ENCODE measurements at places on chromosomes 2 and 18. TPM values are rescaled to one million over a fixed set of nuclear protein-coding genes. Genes with fewer than 3 reads are reported as not detected.

GRCh38 chr18:29501952-29502351, 1325.0 kb upstream of the CDH2 start:
- no peak for DNase-seq

GRCh38 chr18:9750606-9751304, 42.7 kb downstream of the RAB31 start:
- DNase-seq = no peak

GRCh38 chr2:169975221-169975620, 148.0 kb downstream of the UBR3 start:
- no peak for DNase-seq

DNA sequence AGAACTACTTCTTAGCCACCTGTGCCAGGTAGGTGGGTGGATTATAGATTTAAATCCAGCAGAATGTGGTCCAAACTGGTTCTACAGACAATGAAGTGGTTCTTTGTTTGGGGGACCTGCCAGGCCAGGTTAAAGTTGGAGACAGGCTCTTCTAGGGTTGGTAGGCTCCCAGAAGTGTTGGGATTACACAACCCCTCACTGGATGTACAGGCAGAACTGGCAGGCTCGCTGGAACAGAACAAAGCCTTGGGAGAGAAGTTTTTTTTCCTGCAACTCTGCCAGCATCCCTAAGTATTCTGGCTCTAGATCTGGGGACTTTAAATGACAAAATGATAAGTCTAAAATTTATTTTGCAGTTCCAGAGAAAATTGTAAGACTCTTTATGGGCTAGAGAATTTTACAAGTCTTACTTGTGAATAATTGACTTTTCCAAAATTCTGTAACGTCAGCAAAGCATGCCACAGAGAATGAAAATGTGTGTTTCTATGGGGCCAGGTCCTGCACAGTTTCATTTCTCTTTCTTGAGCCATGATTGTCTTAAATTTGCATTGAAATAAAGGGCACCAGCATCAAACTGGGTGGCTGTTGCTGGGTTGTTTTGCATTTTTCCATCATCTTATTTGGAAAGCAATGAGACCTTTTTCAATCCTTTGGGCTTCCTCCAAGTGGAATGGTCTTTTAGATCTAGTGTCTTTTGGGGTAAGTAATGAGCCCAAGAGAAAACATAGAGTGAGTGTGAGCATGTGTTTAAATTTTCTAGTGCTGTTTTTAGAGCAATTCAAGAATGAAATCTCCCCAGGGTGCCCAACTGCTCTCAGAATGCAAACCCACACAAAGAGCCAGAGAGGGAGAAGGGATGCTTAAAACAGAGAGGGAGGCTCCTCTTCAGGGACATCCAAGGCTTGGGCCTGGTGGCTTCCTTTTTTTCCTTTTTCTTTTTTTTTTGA, 32.4 kb upstream of the ATL2 start:
- DNase-seq = peak; percentile 59

- DNase-seq = no peak
Observed at GRCh38 chr2:72062336-72062735, 85.3 kb downstream of the CYP26B1 start.

AMER3 gene
- polyA plus RNA-seq = not detected

DTNB gene
- polyA plus RNA-seq = 20.2 TPM

SNED1 gene
- 2.5 TPM for polyA plus RNA-seq

GRCh38 chr2:107001551-107001950, 115.6 kb upstream of the ST6GAL2 start:
- DNase-seq = no peak

DNA sequence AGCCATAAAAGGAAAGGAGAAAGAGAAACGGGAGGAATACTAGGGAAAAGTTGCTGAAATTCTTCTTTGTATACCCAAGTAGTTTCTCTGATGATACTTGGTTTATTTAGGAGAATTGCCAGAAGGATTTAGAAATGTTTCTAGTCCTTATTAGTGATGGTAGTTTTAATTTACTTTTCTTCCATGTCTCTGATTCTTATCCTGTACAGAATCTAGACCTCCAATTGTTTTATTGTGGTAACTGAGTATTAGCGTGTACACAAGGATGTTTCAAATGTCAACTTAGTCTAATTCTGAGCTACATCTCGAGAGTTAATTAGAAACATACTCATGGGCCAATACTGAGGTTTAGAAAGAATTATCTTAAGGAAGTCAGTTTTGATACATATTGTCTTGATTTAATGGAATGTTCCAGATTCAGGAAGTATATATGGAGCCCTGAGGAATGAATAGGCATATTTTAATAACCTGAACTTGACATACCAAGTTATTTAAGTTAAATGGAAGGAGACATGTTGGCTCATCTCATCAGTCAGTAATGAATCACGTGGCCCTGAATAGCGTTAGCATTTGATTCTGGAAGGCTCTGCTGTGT, 219.6 kb downstream of the LTBP1 start:
- no peak for DNase-seq

DNA sequence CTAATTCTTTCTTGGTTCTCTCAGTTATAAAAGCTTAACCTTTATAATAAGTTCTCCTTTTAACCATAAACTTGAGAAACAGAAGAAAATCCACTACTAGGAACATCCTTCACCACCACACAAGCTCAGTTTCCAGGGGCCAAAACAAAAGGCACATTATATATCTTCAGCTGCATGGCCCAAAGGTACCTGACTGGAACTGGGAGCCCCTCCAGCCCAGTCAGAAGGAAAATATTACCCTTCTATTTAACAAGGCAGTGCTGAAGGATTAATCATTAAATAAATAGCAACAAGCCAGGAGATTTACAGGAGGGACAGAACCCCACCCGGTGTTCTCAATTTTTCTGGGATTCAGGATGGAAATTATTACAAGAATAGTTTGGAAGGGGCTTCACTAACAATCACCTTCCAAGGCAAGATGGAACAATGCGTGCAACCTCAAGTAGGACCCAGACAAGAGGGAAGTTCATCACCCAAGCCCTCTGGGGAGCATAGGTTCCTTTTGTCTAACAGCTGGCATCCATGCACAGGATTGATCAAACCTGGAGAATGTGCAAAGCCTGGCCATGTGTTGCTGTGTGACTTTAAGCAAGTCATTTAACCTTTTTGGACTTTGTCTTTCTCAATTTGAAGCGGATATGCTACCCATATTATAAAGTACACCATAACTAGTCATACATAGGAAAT, 159.6 kb upstream of the SETBP1 start:
- DNase-seq = no peak

GRCh38 chr2:156437272-156437930, 1.2 kb downstream of the GPD2 start:
- DNase-seq = no peak

ZNF385B gene
- polyA plus RNA-seq = not detected

- no peak for DNase-seq
Observed at GRCh38 chr2:234463626-234464290, 33.1 kb downstream of the ARL4C start.

DNA sequence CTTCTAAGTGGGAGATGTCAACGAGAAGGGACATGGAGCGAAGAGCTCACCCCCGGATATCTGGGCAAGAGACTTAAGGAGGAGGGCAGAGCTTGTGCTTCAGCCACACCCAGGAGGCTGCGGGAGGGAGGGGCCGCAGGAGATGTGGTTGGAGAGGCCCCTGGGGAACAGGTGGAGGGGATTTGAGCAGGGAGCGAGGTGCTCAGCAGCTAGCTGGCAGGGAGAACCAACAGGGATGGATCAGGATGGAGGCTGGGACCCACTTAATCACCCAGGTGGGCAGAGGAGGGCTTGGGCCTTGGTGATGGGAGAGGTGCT, 78.3 kb downstream of the MBP start:
- DNase-seq = no peak

DNA sequence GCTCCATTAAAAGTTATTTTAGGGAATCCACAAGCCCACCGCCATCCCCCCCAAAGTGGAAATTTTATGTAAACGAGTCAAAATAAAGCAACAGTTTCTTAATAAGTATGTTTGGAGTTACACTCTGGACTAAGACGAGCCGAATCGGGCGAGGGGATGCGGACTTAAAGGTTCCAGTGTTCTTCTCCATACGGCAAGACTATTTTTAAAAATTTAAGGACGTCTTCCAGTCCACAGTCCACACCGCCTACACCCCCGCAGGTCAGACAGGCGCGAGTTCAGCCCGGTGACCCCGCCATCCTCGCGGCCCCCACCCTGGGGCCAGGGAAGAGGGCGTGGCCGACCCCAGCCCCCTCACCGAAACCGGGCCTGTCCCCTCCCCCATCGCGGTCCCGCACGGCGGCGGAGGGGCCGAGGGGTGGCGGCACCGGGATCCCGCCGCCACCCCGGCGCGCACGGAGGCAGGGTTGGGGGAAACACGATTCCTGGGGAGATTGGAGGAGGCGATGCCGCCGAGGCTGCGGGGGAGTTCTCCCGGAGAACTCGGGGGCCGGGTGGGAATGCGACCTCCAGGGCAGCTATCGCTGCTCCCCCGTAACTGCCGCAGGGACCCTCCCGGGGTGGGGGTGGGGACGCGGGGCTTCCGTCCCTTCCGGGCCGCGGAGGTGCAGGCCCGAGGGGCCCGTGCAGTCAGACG, 24.5 kb upstream of the SMAD7 start:
- no peak for DNase-seq

DNA sequence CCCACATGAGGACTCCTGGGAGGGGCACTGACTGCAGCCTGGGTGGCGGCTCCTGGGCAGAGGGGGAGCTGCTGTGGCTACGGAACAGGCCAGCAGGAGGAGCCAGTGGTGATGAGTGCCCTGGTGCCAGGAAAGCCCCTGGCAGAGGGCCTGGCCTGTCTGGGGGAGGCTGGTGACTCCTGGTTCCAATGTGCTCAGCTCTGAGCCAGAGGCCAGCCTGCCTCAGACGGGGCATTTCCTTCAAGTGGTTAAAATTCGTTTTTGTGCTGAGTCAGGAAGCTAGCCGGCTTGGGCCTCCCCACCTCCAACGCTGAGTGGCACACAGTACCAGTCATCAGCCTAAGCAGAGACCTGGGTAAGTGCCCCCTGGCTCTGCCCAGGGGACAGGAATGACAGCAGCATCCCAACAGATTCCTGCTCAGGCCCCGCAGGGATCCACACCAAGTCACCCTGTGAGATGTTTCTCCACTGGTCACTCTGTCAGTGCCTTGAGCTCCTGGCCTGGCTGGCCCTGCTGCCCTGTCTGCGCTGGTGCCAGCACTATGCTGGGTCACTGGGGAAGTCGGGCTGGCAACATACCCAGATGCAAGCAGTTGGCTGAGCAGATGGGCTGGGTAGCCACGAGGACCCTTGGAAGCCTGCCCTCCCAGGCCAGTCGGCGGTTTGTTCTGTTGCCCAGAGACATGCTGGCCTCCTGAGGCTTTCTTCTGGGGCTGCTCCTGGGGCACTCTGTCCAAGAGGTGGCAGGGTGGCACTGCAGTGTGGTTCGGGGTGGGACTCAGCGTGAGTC, 7.1 kb upstream of the KLF11 start:
- DNase-seq = no peak

DNA sequence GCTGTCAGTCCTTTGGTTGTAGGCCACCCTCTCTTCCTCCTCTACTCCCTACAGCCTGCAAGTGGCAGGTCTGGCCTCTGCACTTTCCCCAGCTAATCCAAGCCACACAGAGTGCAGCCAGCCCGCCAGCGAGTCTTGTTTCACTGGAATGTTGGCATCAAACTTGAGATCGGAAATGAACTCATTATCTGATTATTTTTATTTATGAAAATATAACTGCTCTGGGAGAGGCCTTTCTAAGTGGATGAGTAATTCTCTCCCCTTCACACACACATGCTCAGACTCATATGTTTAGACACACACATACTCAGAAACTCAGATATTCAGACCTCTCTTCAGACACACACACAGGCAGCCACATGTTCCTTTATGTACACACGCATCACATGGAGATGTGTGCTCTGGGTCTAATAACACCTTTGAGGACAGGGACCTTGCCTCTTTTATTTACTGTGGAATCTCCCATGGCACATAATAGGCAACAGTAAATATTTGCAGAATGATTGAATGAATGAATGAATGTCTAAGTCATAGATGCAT, 151.3 kb downstream of the ZFP36L2 start:
- no peak for DNase-seq

DNA sequence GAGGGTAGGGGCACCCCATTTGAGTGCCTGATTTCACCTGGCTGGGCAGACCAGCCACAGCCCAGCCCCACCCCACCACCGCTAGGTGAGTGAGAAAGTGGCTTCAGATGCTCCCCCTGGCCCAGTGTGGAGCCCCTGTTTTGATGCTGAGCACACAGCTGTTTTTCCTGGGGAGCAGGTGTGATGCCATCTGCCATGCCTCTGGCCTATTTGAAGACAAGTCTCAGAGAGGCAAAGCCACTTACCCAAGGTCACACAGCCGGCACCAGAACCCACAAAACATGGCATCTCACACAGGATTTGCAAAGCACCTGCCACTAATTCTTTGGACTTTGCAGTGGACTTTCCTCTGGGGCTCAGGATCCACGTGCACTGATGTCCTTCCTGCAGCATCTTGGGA, 131.3 kb downstream of the INHBB start:
- no peak for DNase-seq

GRCh38 chr2:238906936-238907716, 59.2 kb downstream of the TWIST2 start:
- no peak for DNase-seq

- no peak for DNase-seq
Observed at GRCh38 chr2:219736209-219736608, 108.8 kb downstream of the SLC4A3 start.

- no peak for DNase-seq
Observed at GRCh38 chr2:26584191-26584590, 57.0 kb downstream of the CIB4 start.

ANKRD30BL gene
- polyA plus RNA-seq = 0.22 TPM

ARHGEF4 gene
- polyA plus RNA-seq = not detected

DNA sequence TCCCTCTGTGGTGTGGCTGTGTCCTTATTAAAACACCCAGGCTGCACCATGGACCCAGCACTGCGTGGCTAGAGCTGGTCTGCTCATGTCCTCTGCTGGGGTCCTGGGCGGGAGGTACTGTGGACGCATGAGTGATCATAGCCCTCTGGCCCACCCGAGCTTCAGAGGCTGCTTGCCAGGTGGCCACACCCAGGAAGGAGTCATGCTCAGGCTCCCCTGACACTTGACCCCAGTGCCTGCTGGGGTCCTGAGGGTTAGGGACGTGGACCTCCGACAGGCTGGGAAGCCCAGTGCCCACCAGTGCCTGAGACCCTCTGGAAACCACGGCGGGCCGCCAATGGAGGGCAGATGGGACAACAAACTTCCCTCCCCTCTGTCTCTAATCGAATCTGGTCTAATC, 66.3 kb upstream of the HS6ST1 start:
- no peak for DNase-seq

GRCh38 chr18:22486667-22487066, 69.0 kb upstream of the CTAGE1 start:
- no peak for DNase-seq

DNA sequence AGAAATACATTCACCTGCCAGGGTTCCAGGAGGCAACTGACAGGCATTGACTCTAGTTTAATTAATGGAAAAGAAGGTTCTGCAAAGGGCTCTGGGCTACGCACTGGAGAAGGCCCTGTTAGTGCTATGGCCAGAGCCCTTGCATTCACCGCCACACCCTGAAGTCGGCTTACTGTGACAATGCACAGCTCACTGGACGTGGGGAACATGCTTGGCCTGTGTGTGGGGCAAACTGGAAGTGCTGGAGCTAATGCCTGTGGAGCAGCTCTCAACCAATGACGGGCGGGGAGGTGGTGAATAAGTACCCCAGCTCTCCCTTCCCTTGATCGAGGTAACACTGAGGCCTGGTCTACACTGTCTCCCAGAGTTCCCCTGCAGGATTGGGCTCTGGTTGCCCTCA, 209.8 kb downstream of the HAUS1 start:
- no peak for DNase-seq

RMDN2 gene
- 11.3 TPM for polyA plus RNA-seq
